Activated CD8-positive, alpha-beta T cell treated with anti-CD3 and anti-CD28 coated beads, Interleukin-2, amount 10 ng/mL, durations not matched to agents 7 days and 5 days (primary cell): ENCODE measurements at places on chromosomes 7 and 10. TPM values are rescaled to one million over a fixed set of nuclear protein-coding genes. Genes with fewer than 3 reads are reported as not detected.

DNA sequence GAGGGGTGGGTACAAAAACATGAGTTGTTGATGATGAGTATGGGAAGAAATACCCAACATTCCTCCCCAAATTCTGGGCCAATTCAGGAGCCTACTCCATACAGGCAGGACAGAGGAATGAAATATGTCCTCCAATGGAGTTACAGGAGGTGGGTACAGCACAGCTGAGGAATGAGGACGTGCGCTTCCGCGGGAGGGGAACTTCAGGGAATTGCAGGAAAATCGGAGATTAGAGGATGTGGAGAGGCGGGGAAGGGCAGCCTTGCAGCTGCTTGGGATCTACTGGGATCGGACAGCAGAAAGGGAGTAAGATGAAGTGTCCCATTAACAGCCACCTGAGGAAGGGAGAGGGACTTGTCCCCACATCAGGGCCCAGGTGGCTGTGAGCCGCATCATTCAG lies 50.2 kb downstream of the PDIA4 start:
- no peak for DNase-seq

Gene ITGA8
- not detected for total RNA-seq

- DNase-seq, result no peak
Measured at GRCh38 chr7:65955718-65956117, 26.3 kb downstream of the GUSB start.

DNA sequence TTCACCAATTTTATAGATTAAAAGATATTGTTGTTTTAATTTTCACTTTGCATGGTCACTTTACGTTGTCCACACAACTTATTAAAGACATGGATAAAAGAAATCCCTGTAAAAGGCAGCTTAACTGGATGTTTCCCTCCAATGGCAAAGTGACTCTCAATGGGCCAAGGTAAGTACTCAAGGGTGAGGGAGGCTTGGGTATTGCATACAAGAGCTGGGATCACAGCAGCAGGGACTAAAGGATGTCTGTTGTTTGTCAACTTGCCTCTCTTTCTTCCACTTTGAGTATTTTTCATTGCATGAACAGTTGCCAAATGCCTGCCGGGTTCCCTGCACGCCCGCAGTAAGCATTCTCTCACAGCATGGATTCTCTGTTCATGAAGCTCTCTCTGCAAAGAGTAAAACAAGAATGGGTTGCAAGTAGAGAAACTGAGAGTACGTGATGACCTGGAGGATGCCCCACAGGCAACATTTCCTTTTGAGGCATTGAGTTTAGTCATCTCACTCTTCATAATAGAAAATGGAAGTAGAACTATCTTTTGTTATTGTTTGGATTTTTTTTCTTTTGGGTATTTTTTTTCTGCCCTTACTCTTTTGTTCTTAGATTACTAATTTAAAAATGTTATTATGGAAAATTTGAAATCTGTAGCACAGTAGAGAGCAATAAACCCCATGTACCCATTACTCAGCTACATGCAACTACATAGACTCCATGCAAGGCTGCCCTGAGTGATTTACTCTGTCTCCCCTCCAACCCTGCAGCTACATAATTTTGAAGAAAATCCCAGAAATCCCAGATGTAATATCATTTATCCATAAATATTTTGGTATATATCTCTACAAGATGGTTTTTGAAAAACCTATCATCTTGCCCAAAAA lies 26.3 kb downstream of the GPR141 start:
- DNase-seq, result no peak

Gene PRLHR
- not detected for total RNA-seq

GRCh38 chr10:33680036-33680435 lies 345.6 kb upstream of the NRP1 start:
- DNase-seq, result no peak

- no peak for DNase-seq
Measured at GRCh38 chr10:8577686-8578085, 523.2 kb downstream of the GATA3 start.
